Placental pericyte (primary cell): ENCODE measurements at places on chromosomes 5 and 9. TPM values are rescaled to one million over a fixed set of nuclear protein-coding genes. Genes with fewer than 3 reads are reported as not detected.

Gene PHF24
- total RNA-seq, result not detected in 2 replicates

Gene GRPEL2
- total RNA-seq, result 35.0 and 35.9 TPM in 2 replicates

Gene MYMK
- not detected in 2 replicates for total RNA-seq

Gene ARSI
- 28.2 and 54.7 TPM in 2 replicates for total RNA-seq

Gene FREM1
- total RNA-seq, result 0.22 and 0.72 TPM in 2 replicates

Gene SPINK7
- total RNA-seq, result not detected in 2 replicates

Gene ARHGEF28
- total RNA-seq, result 14.7 and 39.2 TPM in 2 replicates

Gene IL5
- total RNA-seq, result not detected in 2 replicates

Gene ARAP3
- total RNA-seq, result 6.1 and 20.0 TPM in 2 replicates

Gene SARDH
- total RNA-seq, result 11.9 and 12.5 TPM in 2 replicates

Gene NR4A3
- total RNA-seq, result 0.22 and 0.43 TPM in 2 replicates

Gene WDR70
- total RNA-seq, result 21.3 and 33.7 TPM in 2 replicates

Gene IRX4
- total RNA-seq, result not detected in 2 replicates

Gene PCDHGA1
- 0.43 and 0.88 TPM in 2 replicates for total RNA-seq

Gene AIF1L
- 0.14 and 0.22 TPM in 2 replicates for total RNA-seq

Gene CCDC69
- 2.4 and 14.9 TPM in 2 replicates for total RNA-seq

Gene GPX8
- 102 and 145 TPM in 2 replicates for total RNA-seq

Gene CDH12
- not detected in 2 replicates for total RNA-seq

Gene RIC1
- 40.5 and 71.6 TPM in 2 replicates for total RNA-seq

Gene MELK
- total RNA-seq, result 4.4 and 57.0 TPM in 2 replicates
